ENCODE measurements at places on chromosomes 11 and 22.

GRCh38 chr11:1005928-1006327 lies 30.6 kb downstream of the MUC6 start:
- DNase-seq = no peak

GRCh38 chr22:32023251-32023827 lies 19.7 kb upstream of the SLC5A1 start:
- no peak for DNase-seq

- no peak for DNase-seq
Observed at GRCh38 chr11:92387859-92388258, 163.2 kb downstream of the FAT3 start.

GRCh38 chr11:65736810-65737209 lies 16.2 kb upstream of the RNASEH2C start:
- DNase-seq = no peak

DNA sequence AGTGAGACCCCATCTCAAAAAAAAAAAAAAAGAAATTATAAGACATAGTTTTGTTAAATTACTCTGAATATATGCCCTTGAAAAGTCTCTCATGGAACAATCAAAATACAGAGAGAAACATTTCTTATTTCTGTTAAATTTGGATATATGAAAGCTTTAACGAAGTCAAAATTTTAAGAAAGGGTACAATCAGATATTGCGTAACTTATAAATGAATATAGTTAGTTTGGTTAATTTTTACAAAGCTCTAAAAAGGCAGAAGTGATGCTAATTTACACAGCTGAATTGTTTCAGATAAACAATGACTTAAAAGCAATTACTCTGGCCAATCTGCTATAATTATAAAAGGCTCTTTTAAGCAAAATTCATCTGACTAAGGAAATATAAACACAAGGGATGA lies 611.6 kb upstream of the CCDC179 start:
- DNase-seq = no peak

DNA sequence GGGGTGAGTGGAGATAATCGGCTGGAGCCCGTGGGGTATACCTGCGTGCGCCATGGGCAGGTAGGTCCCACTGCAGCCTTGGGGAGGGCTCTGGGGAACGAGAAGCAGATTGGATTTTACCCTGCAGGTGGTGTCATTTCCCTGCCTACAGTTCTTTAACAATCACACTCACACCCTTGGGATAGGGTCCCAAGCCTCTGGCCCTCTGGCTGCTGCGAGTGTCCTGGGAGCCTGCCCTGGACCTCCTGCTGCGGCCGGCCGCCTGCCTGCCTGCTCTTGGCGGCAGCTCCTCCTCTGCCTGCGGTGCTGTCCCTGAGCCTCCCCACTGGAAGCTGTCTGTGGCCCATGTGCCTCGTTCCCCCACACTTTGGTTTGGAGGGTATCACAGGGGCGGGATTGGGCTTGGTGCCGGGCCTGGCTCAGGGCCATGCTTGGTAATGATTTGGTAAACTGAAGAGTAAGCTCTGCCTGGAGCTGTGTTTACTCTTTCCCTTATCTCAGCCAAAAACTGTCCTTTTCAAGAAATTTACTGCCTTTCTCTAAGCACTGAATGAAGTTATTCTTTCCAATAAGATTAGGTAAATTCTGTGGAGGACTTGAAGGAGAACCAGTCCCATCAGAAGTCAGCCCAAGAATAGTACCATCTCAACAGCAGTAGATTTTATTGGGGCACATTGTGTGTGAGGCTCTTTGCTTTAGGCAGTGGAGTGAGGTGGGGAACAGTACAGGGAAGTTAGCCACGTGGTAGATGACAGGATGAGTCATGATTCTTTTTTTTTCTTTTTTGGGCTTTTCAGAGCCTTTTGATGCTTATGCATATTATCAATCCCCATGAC lies 53.7 kb downstream of the TBC1D22A start:
- peak; percentile 45 for DNase-seq

DNA sequence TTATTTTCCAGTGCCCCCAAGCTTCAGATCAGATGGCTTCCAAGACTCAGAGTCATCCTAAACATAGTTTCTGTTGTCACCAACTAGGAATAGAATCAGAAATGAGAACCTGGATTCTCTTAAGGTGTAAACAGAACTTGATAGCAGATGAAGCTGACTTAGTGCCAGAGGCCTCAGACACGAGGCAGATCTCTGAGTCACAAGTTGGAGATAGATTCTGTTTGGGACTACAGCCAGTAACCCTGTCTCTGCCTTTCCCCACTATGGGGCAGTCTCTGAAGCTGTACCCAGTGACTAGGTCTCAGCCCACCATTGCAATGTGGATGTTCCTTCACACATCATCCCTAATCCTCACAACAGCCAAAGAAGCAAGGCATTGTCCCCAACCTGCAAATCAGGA lies 25.4 kb downstream of the NEU3 start:
- no peak for DNase-seq

DNA sequence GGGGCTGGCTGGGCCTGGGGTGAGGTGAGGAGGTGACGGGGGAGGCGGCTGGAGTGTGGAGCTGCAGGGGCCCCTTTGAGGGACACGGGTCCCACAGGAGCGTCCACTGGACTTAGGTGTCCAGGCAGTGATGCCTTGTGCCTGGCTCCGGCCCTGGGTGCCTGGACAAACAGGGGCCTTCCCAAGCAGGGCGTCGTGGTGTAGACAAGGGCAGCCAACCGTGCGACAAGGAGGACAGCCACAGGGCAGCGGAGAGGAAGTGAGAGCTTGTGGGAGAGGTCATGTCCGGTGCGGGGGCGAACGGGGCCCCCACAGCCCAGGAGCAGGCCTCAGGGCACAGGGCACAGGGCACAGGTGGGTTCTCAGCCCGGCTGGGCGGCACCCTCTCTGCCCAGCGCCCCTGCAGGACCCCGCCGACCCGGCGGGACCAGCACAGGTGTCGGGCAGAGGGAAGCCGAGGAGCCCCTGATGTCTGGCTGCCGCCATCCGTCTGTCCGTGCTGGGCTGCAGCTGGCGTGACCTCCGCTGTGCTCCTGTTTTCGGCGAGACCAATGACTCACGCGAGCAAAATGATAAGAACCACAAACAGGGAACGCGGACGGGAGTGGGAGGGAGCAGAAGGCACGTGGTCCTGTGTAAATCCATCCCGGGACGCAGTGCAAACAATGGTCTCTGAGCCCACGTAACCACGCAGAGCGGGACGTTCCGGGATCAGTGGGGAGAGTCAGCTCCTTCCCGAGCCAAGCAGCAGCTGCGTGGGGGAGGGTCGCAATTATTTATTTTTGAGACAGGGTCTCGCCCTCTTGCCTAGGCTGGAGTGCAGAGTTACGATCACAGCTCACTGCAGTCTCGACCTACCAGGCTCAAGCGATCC lies 49.1 kb upstream of the A4GALT start:
- no peak for DNase-seq

- DNase-seq = no peak
Observed at GRCh38 chr22:24703101-24703500, 71.4 kb downstream of the PIWIL3 start.

- no peak for DNase-seq
Observed at GRCh38 chr11:57440744-57441414, 14.0 kb upstream of the SLC43A3 start.

DNA sequence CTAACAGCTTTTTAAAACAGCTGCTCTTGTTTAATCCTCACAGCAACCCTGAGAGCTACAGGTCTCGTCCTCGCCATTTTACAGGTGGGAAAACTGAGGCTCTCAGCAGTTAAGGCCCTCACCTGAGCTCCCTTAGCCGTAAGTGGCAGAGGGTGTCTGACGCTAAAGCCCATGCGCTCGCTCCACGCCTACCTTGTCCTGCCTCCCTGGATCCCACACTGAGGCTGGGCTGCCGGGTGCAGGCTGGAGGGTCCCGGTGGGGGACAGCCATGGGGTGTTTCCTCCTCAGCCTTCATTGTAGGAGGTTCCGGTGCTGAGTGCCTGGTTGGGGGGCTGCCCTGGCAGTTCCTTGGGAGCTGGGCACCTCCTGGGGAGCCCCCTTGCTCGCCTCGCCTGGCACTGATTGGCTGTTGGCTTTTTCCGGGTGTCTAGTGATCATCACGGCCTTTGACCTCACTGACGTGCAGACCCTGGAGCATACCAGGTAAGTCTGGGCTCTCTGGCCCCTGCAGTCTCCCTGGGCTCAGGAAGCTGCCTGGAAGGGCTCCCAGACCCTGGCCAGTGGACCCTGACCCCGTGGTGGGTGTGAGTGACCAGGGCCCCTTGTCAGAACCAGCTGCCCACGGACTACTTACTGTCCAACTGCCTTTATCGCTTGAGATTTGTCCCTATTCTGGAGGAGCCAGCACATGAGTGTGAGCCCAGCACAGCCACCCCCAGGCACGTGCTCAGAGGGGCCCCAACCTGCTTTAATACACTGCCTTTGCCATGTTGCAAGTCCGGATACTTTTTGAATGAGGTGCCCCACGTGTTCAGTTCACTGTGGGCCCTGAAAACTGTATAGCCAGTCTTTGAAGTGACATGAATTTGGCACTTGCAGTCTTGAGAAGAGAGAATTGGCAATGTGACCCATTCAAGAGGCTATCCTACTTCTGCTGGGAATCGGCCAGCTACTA lies 12.6 kb downstream of the RAB36 start:
- DNase-seq = no peak

DNA sequence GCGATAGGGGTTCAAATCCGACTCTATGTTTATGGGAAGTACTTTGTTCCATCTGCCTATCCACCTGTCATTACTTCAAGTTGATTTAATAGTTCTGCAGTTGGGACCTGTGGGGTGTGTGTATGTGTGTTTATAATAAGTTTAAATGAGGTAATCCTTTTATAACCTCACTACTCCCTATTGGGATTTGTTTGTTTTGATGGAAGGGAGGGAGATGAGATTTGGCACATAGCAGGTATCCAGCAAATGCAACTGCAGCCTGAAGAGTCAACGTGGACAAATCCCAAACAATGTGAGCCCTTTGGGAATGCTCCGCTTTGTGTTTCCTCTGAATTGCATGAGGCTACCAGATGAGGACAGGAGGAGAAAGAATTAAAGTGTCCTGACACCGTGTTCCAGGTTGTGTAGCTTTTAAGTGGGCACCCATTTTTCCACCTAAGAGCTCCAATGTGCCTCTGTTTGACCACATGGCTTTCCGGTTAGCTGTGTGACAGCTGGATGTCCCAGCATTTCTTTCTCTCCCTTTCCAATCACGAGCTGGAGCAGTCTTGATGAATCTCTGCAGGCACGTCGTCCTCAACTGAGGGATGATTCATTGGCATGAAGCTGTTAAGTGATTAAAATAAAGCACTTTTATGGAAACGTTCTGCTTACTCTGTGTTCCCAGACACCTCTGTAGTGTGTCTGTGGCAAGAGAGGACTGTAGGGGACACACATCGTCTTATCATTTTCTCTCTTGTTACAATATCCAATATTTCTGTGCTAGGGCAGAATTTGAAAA lies 610.7 kb downstream of the NTM start:
- DNase-seq = no peak

DNA sequence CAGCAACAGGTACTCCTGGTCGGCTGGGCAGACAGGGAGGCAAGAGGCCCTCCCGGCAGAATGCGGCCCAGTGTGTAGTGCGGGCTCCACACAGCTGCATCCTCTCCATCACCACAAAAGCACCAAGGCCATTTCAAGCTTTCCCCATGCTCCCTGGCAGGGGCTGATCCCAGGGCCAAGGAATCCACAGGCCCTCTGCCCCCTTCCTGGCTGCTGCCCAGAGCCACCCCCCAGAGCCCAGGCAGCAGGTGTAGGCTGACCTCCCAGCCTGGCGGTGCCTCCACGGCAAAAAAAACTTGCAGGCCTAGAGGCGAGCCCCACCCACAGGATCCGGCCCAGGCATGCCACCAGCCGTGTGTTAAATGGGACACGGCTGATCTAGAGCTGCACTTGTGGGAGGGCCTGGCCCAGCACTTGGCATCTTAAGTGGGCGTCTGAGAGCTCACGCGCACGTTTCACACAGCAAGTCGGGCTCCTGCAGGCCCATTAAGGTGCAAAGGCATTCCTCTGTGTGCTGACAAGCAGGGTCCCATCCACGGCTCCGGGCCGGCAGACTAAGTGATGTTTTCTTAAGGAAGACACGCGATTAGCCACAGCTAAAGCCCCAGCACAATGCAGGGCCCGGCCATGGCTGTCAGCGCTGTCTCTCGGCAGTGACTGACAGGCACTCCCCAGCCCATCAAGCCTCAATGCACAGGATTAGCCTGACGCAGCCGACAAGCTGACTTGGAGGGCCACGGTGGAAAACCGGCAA lies 19.8 kb upstream of the GNB1L start:
- no peak for DNase-seq

DNA sequence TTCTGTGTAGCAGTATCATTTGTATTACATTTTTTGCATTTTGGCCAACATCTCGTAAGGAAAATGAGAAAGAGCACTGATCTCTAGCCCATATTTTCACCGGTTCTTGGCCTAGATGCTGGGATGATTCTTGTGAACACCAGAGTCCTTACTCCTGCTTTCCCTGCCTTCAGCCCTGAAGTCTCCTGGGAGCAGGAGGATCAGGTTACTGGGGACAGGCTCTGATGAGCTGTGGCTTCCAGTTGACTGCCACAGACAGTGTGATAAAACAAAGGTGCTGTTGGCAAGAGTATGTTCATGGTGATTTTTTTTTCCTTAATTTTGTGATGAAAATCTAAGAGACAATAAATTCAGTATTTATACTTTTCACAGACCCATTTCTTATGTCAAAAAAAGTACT lies 34.2 kb upstream of the ADSL start:
- DNase-seq = no peak

- DNase-seq = no peak
Observed at GRCh38 chr22:45968003-45968650, 8.8 kb downstream of the WNT7B start.

GRCh38 chr11:10331548-10332289 lies 26.8 kb downstream of the ADM start:
- no peak for DNase-seq

- no peak for DNase-seq
Observed at GRCh38 chr11:35073691-35074419, 65.1 kb upstream of the CD44 start.

DNA sequence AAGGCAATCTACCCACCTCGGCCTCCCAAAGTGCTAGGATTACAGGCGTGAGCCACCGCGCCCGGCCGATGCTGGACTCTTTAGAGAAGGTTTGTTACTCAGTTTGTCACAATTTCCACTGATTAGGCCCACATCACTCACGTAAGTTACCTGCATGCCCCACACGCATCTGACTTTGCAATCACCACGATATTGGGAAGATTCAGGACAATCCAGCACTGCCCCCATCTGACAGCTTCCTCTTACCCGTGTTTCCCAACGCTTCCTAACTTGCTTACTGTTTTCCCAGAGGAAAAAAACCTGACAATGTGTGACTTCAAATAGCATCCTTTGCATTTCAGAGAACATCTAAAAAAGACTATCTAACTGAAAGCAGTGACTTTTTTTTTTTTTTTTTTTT lies 21.8 kb upstream of the EIF3M start:
- DNase-seq = no peak
